Neural crest cell (in vitro differentiated cells): ENCODE measurements at places on chromosomes 6 and 20. TPM values are rescaled to one million over a fixed set of nuclear protein-coding genes. Genes with fewer than 3 reads are reported as not detected.

Gene BFSP1
- 3.9 and 4.2 TPM in 2 replicates for total RNA-seq

Gene PPP1R3G
- 0.05 and 0.07 TPM in 2 replicates for total RNA-seq

Gene UNC93A
- not detected in 2 replicates for total RNA-seq

Gene RRAGD
- total RNA-seq: 12.8 and 14.0 TPM in 2 replicates

Gene ACTR5
- total RNA-seq: 14.3 and 14.9 TPM in 2 replicates

Gene ACTL10
- total RNA-seq: 0.75 TPM in 2 replicates

Gene THEMIS
- total RNA-seq: not detected in 2 replicates

Gene RNF5
- 60.2 and 60.7 TPM in 2 replicates for total RNA-seq

Gene RBM38
- 33.3 and 33.4 TPM in 2 replicates for total RNA-seq
